CD4-positive, alpha-beta T cell treated with Interleukin-10 for 1 hour (primary cell): ENCODE measurements at places on chromosomes 7 and 10.

- no peak for DNase-seq
Observed at GRCh38 chr10:32412499-32412853, 33.5 kb upstream of the CCDC7 start.

DNA sequence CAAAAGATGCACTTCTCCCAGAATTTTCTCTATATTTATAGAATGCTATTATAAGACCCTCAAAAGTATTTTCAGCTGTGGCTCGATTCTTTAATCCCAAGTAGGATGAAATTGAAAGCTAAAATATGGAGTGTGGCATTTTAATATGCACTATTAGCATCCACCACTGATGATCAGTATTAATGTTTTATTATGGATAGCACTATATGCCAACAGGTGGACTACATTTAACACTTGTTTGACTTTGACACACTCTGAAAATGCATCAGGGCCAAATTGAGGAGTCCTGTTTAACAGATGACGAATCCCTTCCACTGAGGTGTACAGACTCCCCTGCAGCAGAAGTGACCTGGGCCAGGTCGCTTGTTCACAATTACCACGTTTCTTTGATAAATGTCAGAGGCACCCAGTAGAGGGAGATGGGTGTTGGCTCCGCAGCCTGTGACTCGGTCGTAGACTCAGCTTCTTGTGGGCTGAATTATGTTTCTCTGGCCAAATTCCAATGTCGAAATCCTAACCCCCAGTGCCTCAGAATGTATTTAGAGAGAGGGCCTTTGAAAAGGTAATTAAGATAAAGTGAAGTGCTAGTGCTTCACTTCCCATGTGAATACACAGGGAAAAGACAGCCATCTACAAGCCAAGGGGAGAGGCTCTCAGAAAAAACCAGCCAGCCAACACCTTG, 48.1 kb downstream of the WIPF3 start:
- DNase-seq: no peak

- DNase-seq: no peak
Observed at GRCh38 chr7:47982610-47983009, 3.2 kb upstream of the HUS1 start.

DNA sequence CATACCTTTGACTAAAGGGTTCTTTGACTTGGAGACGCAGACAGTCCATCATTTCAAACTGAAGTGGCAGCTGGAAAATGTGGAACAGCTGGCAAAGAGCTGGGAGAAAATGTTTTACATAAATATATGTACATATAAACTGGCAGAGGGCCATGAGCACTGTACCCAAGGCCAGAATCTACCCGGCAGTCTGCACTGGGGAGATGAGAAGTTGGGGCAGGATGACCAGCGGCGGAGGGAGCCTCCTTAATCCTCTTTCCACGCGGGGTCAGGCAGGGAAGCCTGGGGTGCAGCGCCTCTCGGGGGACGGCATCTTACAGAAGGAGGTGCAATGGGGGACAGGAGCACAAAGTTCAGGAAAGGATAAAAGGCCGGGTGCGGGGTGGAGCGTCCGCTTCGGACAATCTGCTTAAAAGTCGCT, 1.3 kb downstream of the GLI3 start:
- DNase-seq: no peak

GRCh38 chr7:143236408-143236990, 14.7 kb downstream of the TAS2R40 start:
- no peak for DNase-seq

DNA sequence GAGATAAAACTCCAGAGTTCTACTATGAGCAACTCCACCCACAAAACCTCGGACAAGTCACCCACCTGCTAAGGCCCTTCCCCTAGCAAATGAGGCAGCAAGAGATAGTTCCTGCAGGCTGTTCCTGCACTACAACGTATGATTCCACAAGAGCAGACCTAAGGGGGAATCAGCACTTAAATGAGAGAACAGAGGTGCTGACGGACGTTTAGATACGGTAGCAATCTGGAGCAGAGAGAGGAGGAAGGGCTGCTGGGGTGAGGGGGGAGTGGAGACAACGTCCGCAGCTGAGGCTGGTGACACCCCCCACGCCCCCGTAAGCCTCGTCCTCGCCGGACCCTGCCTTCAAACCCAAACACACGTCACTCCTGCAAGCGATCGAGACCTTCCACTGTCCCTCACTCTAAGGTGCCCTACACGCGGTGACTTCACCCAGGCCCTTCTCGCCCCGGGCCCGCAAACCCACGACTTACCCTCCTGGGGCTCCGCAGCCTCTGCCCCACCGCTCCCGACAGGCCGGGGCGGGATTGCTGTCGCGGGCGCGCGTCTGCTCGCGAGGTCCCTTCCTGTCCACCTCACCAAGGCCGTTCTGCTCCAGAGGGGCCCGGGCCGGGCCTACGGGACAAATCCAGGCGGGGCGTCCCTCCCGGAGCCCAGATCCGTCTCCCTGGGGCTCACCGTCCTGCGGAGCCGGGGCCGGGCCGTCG, 635 bp downstream of the ZNF12 start:
- DNase-seq: peak; percentile 23

DNA sequence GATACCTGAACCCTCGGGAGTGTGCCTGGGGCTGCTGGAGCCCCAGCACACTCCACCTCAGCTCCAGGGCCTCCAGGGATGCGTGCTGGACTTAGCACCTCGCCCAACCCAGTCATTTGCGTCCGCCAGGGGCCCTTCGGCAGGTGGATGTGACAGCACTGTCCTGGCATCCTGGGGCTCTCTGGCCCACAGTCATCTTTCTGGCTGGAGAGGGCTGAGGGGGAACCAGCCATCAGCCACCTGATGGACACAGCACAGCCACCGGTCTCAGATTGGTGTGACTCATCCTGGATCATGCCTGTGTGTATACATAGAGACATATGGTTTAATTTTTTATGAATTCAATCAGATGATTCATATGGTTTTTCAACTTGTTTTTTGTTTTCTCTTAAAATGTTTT, 11.1 kb downstream of the ZNF775 start:
- DNase-seq: no peak

GRCh38 chr7:112779667-112780066, 10.5 kb downstream of the TMEM168 start:
- DNase-seq: no peak
